ENCODE measurements at places on chromosomes 2 and 18. TPM values are rescaled to one million over a fixed set of nuclear protein-coding genes. Genes with fewer than 3 reads are reported as not detected.

DNA sequence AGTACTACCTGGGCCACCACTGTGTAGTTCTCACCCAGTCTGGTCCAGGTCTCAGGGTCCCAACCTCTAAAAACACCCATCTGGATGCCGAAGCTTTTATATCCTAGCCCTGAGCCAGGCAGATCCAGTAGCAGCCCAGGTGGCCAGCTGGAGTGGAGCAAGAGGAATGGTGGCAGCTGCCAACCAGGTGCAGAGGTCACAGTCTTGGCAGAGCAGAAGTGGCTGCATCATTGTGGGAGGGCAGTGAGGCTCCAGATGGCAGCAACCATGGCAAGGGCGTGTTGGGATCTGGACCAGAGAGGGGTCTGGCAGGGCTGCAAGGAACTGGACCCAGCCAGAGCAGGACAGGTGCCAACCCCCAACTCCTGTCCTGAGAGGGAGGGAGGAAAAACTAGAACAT lies 72.2 kb upstream of the AGAP1 start:
- no peak for DNase-seq

- no peak for DNase-seq
These were observed 111.5 kb downstream of the CAPN13 start for GRCh38 chr2:30695749-30696148.

DNA sequence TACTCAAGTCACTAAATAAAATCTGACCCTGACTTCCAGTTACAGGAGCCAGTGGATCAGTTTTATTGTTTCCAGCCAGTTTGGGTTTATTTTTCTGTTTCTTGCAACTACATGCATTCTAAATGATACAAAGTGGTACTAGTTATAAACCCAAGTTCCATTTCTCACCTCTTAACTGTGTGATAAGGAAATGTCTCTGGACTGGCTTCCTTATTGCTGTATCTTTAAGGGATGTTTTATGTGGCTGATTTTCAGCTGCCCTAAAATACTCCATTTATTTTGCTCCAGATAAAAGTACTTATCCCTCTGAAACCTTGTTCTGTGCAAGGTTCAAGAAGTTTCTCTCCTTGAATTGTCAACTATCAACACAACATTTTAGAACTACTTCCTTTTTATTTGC lies 107.9 kb upstream of the DLX2 start:
- DNase-seq, result no peak

DNA sequence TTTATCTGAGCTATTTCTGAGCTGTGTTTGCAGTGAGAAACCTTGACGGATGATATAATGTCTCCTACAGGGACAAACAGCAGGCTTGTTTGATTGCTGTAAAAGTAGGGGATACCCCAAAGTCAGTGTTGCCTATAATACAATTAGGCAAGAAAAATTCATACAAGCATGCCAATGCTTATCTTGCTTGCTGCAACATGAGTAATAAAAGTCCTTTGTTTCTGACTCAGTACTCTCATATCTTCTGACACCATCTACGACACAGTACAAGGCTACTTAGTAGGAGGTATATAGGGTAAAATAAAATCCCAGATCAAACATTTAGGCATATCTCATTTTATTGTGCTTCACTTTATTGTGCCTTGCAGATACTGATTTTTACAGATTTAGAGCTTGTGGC lies 33.0 kb downstream of the ERBB4 start:
- DNase-seq, result no peak

- no peak for DNase-seq
These were observed 142.6 kb downstream of the CCDC85A start for GRCh38 chr2:56326346-56326741.

DNA sequence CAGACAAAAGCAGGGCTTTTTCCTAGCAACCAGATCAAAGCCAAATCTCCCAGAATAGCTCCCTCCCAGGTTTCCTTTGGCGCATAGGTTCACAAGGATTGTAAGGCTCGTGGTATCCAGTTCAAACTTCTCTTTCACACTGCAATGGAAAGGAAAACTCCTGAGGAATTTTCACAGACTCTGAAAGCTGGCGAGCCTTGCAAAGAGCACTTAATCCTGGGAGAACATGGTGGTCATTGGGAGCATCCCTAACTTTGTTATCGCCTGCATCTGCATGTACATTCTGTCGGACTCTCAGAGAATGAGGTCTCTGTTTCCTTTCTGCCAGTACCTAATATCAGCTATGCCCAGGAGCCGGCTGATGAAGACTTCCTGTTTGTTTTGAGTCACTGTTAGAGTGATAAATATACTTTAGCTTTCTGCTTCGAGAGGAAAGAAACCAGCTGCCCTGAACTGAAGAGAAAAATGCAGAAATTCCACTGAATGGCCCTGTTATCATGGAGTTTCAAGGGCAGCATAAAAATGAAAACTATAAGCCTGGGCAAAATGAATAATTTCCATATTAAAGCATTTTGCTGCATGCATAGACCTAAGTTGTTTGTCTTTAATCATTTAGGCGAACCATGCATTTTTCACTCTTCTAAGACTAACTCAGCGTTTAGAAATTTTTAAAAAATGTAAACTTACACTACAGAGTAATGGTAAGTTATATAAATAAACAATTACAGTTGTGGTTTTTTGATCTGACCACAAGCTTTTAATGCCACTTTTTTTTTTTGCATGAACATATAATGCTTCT lies 76.4 kb upstream of the ZEB2 start:
- peak; percentile 71 for DNase-seq

The GPC1 gene
- 18.6 TPM for total RNA-seq

The SLC9A4 gene
- total RNA-seq, result not detected

DNA sequence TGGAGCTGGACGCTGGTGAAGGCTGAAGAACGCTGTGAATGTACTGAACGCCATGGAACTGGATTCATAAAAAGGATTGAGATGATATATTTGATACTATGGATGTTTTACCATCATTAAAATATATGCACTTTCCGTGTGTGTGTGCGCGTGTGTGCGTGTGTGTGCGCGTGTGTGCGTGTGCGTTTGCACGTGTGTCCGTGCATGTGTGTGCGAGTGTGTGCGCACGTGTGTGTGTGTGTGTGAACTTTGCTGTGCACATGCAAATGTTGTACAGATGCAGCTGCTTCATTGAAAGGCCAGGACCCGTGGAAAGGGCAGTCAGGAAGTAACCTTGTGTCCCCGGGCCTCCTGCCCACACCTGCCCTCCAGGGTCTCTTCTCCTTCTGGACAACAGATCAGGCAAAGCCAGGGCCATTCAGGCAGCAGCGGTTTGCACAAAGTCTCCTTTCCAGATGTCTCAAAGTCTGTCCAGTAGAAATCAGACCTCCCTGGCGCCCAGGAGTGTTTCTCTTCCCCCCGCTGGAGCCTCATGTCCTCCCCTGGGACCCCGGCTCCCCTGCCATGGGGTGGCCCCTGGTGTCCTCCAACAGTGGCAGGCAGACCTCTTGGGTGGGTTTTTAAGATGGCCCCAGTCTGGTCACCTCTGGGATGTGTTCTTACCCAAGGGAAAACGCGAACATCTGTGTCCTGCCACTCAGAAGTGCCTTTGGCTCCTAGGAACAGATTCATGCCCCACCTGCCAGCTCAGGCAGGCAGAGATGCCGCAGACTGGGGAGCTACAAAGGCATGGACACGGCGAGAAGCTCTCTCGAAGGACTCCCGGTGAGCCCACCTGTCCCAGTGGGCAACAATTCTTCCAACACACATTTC lies 86.1 kb upstream of the GPC1 start:
- DNase-seq, result no peak

GRCh38 chr18:2887470-2887869 lies 40.7 kb downstream of the EMILIN2 start:
- DNase-seq, result no peak

DNA sequence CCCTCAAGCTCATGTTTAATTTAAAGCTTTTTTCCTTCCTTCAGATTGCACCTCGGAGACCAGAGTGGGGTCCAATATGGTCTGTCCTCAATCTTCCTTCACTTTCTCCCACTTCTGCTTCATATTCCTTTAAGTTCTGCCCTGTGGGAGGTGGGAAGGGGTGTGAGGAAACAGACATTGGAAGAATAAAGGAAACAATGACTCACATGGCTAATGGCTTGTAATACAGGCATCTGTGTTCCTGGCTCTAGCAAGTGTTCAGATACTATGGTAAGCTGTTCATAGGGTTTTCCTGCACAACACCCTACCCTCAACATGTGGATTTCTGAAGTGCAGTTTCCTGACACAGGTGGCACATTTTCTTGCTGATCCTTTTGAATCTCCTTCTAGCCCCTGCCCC lies 209.5 kb downstream of the PIK3C3 start:
- no peak for DNase-seq

The VWC2L gene
- total RNA-seq, result not detected

DNA sequence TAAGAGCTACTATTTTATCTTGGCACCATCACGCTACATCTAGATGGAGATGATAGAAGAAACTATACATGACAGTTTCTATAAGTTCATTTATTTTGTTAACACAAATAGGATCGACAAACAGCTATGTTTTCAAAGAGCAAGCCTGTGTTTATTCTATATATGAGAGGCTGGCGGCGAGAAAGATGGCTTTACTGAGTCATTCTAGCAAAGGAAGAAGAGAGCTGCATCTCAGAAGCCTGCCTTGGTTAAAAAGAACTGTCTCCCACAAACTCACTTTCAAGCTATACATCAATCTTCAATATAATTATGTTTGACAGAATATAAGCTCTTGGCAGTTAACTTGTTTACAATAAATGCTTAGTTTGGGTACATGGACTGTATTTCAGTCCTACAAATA lies 13.0 kb downstream of the SATB2 start:
- DNase-seq, result no peak

The ERICH2 gene
- total RNA-seq, result not detected

- DNase-seq, result no peak
These were observed 60.2 kb downstream of the GALNT14 start for GRCh38 chr2:31078011-31078410.

The GCFC2 gene
- 16.8 TPM for total RNA-seq

The TRABD2A gene
- total RNA-seq, result 0.59 TPM

DNA sequence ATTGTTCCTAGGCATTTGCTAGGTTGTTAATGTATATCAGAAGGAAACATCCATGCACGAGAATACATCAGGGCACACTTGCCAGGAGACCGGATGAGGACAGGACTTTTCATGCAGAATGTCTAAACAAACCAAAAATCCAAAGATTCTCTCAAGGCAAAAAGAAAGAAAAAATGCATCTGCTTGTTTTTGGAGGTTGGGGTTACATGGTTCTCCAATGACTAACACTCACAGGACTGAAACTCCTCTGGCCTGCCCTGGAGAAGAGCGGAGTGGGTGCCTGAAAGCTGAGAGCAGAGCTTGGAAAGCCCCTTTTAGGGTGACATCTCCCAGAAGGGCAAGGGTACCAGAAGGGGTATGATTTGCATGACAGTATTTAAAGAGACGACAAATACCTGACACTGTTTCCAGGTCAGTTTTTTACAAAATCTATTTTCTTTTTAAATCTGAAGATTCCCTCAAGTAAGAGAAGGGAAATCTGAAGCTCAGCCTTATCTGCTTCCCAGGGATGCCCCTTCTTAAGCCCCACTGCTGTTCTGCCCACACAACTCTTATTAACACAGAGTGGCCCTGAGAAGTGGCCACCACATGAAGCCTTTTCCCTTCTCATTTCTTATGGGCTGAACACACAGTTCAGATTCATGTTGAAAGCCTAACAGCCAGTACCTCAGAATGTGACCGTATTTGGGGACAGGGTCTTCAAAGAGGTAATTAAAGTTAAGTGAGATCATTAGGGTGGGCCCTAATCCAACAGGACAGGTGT lies 216.4 kb downstream of the STK39 start:
- DNase-seq, result no peak

DNA sequence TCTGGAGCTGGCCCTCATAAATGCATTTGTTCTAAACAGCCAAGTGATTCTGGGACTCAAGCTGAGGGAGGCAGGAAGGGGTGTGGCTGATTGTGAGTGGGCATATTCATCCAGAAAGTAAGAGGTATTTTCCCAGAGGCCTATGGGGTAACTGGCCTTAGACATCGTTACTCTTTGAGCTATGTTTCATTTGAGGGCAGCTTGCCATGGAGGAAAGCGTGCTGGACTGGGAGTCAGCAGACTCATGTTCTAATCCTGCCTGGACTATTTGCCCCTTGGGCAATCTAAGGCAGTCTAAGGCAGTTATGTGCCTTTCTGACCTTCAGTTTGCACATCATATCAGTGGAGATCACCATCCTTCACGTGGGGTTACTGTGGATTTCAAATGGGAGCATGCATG lies 93.5 kb upstream of the SLC14A2 start:
- no peak for DNase-seq

GRCh38 chr18:11500153-11501122 lies 109.0 kb upstream of the SLC35G4 start:
- DNase-seq, result peak; percentile 87

DNA sequence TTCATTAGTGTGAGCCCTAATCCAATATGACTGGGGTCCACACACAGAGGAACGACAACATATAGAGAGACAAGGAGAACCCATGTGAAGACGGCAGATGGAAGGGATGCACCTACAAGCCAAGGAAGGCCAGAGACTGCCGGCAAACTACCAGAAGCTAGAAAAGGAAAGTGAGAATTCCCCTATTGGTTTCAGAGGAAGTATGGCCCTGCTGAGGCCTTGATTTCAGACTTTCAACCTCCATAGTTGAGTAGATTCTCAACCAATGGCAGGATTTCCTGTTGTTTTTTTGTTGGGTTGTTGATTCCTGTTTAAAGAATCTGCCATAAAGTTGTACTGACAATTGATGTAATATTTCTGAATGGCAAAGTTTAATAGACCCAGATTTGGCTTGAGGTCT lies 241.5 kb downstream of the SATB2 start:
- DNase-seq, result no peak

The BCL2L11 gene
- total RNA-seq, result 9.2 TPM

The CBLN2 gene
- total RNA-seq, result 1.1 TPM

DNA sequence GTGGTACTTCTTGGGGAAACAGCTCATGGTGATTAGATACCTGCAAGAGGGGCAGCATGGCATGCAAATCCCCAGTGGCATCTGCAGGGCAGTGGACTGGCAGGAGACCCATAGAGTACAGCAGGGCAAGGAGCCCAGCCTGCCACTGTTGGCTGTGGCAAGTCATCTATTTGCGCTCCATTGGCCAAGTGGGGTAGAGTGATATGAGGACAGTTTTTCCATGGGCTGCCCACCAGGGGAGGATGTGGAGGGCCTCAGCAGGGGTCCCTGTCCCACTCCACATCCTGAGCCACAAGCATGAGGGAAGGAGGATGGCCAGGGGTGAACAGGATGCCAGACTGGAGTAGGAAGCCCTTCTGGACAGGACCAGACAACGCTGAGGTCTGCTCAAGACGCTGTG lies 50.9 kb upstream of the OTOF start:
- DNase-seq, result no peak

- DNase-seq, result no peak
These were observed 84.3 kb downstream of the EFEMP1 start for GRCh38 chr2:55839182-55839819.

The ACTR3 gene
- total RNA-seq, result 317 TPM

The C2orf66 gene
- 0.07 TPM for total RNA-seq

The TRIB2 gene
- total RNA-seq, result 14.2 TPM

All from pulmonary artery endothelial cell (primary cell).